Stomach (tissue), 19 donors: ENCODE measurements at places on chromosomes 7 and 10.

GRCh38 chr7:139647814-139648390 is 124.4 kb downstream of the CLEC2L start:
- no peak for DNase-seq

- DNase-seq, result peak; percentile 75
Observed at GRCh38 chr10:125152450-125153368, 7.7 kb downstream of the CTBP2 start.

GRCh38 chr7:49580761-49581160 is 192.7 kb upstream of the VWC2 start:
- DNase-seq, result no peak

DNA sequence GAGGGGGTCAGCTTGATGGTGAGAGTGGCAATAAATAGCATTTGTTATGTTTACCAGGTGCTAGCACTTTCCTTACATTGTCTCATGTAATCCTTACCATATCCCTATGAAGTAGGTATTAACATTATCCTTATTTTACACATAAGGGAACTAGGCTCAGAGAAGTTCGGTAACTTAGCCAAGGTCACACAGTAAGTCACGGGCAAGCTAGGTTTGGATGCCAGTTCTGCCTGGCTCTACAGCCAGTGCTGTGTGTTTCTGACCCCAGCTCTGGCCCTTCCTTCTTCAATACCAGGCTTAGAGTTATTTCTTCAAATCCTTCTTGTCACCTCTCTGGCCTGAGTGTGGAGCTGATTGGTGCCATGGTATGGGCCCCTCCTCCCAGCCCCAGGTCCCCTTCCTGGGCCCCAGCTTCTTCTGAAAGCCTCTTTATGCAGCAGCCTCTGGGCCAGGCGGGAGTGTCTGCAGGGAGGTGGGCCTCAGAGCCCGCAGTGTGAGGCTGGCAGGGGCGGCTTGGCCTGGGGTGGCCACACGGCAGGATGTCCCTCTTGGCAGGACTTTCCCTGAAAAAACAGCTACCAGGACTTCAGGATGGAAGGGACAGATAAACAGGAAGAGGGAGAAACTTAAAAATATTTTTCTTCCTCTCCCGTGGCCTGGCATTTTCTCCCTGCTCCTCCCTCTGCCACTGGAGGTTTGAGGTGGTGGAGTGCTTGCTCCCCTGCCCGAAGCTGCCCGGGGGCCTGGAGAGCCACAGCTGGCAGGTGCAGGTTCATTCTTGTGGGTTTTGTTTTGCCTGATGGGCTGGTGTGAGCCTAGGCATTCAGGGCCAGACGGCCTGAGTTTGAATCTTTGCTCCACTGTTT is 20.6 kb downstream of the PALD1 start:
- DNase-seq, result no peak

DNA sequence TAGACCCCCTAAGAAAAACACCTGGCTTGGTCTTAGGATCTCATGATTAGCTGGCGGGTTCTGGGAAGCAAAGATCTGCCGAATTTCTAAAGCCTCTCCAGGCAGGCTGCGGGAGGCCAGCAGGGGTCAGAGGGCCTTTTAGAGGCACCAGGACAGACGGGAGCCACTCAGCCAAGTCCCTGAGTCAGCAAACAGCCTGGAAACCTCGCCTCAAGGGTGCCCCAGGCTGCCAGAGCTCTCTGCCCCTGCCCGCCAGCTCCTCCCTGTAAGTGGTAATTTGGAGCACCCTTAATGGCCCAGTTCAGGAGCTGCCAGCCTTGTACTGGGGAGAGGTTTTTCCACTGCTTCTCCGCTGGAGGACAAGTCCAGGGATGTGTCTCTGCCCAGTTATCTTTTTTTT is 88.7 kb downstream of the HIP1 start:
- no peak for DNase-seq

- no peak for DNase-seq
Observed at GRCh38 chr7:11221984-11222383, 248.3 kb downstream of the PHF14 start.
